Thyroid gland (tissue), 4 donors: ENCODE measurements at places on chromosomes 16 and 17. TPM values are rescaled to one million over a fixed set of nuclear protein-coding genes. Genes with fewer than 3 reads are reported as not detected.

KRTAP1-1 gene
- total RNA-seq: not detected

KIF19 gene
- total RNA-seq: 7.7 TPM

GNGT2 gene
- total RNA-seq: 2.7 TPM

GPR142 gene
- not detected for total RNA-seq

TPSG1 gene
- not detected for total RNA-seq

CRYBA1 gene
- total RNA-seq: not detected

TMEM114 gene
- total RNA-seq: not detected

CTRB1 gene
- total RNA-seq: not detected

PIRT gene
- not detected for total RNA-seq

ASPSCR1 gene
- 25.6 TPM for total RNA-seq

ACSM2B gene
- total RNA-seq: 0.33 TPM

CCDC40 gene
- total RNA-seq: 11.9 TPM

MAZ gene
- total RNA-seq: 132 TPM

FASN gene
- total RNA-seq: 92.5 TPM

ZG16B gene
- not detected for total RNA-seq

JPH3 gene
- total RNA-seq: not detected

TERB1 gene
- total RNA-seq: 0.27 TPM

KRTAP4-3 gene
- not detected for total RNA-seq

KRT32 gene
- not detected for total RNA-seq

KRTAP2-1 gene
- total RNA-seq: not detected

ATP2C2 gene
- 24.0 TPM for total RNA-seq

GP1BA gene
- not detected for total RNA-seq

KRT25 gene
- not detected for total RNA-seq

AOC2 gene
- total RNA-seq: 1.6 TPM

SULT1A4 gene
- 3.9 TPM for total RNA-seq

SLC46A1 gene
- total RNA-seq: 15.6 TPM

SMIM22 gene
- not detected for total RNA-seq

CFAP97D1 gene
- not detected for total RNA-seq

UTS2R gene
- total RNA-seq: 2.4 TPM

UMOD gene
- total RNA-seq: not detected

MYH1 gene
- not detected for total RNA-seq
